Large intestine (tissue), 12 donors: ENCODE measurements at places on chromosomes 13 and 19.

DNA sequence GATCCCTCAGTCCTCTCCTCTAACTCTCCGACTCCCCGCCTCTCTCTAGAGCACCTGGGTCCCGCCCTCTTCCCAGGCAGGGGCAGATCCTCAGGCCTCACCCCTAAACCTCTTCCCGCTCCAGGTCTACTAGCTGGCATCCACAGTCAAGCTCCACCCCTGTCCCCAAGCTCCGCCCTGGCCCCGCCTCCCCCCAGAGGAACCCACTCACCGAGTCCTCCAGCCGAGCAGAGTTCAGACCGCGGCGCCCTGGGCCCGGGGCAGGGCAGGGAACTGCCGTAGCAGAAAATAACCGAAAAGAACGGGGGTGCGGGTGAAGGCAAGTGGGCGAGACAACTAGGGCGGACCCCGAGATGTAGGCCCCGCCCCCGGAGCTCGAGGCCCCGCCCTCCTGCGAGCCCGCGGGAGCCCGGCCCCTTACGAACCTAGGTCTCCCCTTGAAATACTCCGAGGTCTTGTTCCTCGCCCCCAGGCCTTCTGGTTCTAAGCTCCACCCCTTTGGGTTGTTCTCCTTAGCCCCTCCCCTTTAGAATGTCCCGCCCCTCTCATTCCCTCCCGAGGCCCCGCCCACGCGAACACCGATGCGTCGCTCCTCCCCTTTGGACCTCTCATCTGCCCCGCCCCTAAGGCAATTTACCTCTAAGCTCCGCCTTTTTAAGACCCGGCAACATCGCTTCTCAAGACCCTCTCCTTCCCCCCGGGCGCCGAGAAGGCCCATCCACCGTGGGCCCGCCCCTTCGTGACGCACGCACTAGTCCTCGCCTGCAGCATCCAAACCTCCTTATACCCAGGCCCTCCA lies at the start of gene GGN:
TSS of gene GGN (minus strand) at position 485 of the 799 bp plus-strand sequence. CDS start 773 bp downstream, outside the sequence.
- DNase-seq: peak; percentile 94

DNA sequence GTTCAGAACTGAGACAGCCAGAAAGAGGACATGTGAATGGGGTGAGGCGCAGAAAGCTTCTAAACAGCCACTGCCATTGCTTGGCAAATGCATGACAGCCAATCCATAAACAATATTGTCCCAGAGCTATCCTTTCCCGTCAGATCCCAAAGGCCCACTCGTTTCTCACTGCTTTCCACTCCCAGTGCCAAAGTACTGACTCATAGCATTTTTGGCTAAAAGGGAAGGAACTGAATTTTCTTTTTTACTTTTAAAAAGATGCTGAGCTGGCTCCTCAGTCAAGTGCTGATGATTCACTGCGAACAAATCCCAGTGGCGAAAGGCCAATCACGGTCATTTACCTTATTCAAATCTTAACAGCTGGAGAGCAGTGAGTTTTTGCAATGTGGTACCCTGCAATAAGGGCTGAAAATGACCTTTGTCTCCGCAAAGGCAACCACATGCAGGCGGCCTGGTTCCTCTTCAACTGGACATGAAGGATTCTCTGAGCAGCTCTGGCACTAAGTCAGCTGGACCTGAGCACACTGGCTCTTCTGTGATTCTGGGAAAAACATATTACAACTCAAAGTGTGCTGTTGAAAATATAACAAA lies 151.7 kb downstream of the DCLK1 start:
- peak; percentile 37 for DNase-seq

- no peak for DNase-seq
Measured at GRCh38 chr13:99281811-99282263, 23.7 kb upstream of the GPR18 start.

GRCh38 chr13:113744197-113745000 lies 14.6 kb upstream of the TMEM255B start:
- peak; percentile 46 for DNase-seq

DNA sequence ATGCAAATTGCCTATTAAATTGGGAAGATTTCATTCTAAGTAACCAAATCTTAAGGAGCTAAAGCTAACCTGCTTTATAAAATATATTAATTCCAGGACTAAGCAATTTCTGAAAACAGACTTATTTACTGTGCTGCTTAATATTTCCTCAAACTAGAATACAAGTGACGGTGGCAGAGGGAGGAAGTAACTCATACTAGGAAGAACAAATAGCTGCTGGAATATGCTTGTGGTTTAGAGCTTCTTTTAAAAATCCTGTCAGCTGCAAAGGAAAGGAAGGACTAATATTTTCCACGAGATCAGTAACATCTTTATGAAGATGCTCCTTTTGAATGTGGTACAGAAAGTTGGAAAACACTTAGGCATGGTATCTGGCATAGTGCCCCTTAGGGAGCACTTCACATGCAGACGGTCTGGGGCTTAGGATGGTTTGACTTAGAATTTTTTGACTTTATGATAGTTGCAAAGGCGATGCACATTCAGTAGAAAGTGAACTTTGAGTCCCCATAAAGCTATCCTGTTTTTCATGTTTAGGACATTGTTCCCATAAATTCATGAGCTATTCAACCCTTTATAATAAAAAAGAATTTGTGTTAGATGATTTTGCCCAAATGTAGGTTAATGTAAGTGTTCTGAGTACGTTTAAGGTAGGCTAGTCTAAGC lies 3.4 kb upstream of the HNRNPA1L2 start:
- no peak for DNase-seq

- no peak for DNase-seq
Measured at GRCh38 chr19:39078436-39079200, 5.5 kb upstream of the ACP7 start.

DNA sequence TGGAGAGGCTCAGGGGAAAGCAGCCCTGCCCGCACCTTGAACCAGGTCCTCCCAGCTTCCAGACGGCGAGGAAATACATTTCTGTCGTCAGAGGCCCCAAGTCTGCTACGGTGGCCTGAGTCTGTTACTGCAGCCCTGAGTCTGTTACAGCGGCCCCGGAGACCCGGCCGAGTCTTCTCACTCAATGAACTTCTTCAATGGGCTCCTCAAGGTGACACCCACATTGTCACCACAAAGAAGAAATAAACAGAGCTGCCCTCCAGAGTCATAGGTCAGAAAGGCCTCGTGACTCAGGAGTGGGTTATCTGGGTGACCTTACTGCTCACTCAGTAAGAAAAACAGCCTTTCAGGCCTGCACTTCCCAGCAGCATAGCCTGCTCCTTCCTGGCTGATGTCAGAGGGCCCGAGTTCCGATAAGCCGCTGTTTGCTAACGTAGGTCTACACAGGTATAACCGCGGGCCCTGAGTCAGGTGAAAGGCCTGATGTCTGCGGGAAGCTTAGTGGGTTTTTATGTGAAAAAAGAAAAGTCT lies 66.9 kb upstream of the TM9SF2 start:
- no peak for DNase-seq

GRCh38 chr19:32919365-32919764 lies 49.8 kb upstream of the SLC7A9 start:
- DNase-seq: no peak

DNA sequence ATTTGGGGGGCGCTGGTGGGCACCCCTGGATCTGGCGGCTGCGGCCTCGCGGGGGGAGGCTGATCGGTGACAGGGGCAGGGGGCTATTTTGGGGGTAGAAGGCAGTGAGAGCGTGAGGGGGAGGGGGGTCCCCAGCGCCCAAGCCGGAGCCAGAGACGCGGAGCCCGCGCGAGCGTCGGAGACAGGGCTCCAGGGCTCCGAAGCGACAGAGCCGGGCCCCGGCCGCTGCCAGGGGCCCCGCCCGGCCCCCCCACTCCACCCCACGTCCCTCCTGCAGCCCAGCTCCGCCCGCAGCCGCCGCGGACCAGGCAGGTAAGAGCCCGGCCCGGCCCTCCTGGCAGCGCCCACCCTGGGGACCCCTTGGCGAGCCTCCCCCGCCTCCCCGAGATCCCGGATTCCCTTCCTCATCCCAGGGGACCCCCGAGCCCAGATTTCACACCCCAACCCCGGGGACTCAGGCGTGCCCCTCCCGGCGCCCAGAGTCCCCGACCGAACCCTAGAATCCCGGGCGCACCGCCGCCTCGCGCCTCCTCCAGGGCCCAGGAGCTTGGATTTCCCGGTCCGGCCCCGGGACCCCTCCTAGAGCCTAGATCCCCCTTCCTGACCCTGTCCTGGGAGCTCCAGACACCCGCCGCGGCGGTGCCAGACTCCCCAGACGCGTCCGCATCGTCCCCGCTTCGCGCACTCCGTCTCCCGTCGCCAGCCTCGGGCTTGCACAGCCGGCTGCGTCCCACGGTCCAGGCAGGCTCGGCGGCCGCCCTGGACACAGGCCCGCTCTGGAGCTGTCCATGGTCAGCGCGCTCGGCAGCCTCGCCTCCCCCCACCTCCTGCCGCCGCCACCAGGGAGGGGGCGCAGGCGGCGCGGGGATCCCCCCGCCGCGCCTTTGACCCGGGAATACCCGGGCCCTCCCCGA lies at the start of gene PPFIA3:
TSS of gene PPFIA3 (plus strand) at position 134 of the 914 bp plus-strand sequence. CDS start 8,330 bp downstream, outside the sequence.
- peak; percentile 41 for DNase-seq

- DNase-seq: no peak
Measured at GRCh38 chr13:43529796-43530195, 257.0 kb downstream of the ENOX1 start.

DNA sequence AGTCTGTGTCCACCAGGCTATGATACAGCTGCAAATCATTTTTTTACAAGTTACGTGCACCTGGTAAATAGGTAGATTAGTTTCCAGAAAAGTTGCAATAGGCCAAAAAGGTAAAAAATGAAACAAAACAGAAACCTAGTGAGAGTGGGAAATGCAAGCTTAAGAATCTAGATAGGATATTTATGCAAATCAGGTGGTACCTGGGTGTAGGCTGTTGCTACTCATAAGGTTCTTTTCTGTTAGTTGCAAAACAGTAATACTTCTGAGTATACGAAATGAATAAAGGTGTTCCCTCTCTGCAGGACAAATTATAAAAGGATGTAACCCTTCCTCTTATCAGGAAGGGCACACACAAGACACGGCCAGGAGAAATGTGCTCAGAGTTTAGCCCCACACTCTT lies 97.9 kb downstream of the UGGT2 start:
- DNase-seq: no peak

DNA sequence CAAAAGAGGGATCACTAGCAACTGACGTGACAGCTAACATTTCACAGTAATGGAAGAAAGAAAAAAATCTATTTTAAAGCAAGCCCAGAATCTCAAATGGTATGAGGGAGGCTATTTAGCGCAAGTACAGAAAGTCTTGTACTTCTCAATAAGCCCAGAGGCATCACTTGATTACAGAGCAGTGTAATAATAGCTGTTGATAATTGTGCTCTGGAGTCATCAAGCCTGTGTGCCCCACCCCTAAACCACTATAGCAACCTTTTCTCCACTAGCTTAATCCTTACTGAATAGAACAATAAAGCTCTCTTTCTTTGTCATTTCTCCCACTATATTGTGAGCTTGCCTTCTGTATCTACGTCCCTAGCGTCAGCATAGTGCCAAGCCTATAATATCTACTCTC lies 56.6 kb downstream of the FREM2 start:
- DNase-seq: no peak

DNA sequence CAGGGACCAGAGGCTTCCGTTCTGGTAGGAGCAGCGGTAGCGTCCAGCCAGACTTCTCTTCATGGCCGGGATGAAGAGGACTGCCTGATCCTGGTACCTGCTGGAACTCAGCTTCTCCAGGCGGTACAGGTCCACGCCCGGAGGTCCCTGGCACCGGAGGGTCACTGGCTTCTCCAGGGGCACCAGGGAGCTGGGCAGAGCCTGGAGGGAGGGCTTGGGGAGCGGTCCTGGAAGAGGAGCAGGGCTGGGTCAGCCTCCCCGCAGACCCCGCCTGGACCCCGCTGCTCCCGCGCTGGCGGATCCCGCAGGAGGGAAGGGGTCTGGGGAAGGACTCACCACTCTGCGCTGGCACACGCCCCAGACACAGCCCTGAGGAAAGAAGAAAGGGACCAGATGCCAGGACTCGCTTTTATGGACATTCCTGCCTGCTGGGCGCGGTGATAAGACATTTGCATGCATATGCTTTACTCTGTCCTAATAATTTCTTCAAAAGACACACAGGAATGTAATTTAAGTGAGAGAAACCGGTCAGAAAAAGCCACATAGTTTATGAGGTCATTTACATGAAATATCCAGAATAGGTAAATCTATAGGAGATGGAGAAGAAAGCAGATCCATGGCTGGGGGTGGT lies 5.8 kb downstream of the GP6 start:
- DNase-seq: no peak

GRCh38 chr13:32195713-32196112 lies 119.5 kb downstream of the ZAR1L start:
- no peak for DNase-seq

DNA sequence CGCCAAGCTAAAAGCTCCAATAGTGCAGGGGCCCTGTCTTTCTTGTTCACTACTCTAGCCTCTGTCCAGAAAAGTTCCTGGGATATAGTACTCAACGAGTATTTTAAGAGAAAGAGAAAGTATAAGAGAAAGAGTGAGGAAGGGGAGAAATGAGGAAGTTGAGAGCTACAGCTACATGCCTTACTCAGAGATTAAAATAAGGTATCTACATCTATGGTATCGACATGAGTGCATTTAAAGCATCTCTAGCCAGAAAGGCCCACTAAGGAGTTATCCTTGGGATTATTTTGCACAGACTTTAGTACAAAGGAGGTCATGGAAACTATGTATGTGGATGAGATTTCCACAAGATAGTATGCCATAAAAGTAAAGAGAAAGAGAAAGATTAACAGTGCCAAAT lies 28.5 kb downstream of the MYCBP2 start:
- no peak for DNase-seq

DNA sequence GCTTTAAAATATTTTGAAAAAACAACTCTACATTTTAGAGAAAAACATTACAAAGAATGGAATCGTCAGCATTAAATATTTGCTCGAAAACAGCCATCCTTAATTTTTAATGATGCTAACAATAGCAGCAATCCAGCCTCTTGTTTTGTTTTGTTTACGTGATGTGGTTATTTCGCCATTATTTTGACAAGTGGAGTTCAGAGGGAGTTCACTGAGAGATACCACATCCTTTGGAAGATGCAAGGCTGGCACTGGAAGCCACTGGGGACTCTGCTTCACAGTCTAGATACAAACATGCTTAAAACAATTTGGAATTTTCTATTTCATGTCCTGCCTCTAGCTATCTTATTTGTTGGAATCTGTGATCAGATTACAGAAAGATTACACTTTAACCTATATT lies 556.3 kb downstream of the PCDH17 start:
- DNase-seq: peak; percentile 3

DNA sequence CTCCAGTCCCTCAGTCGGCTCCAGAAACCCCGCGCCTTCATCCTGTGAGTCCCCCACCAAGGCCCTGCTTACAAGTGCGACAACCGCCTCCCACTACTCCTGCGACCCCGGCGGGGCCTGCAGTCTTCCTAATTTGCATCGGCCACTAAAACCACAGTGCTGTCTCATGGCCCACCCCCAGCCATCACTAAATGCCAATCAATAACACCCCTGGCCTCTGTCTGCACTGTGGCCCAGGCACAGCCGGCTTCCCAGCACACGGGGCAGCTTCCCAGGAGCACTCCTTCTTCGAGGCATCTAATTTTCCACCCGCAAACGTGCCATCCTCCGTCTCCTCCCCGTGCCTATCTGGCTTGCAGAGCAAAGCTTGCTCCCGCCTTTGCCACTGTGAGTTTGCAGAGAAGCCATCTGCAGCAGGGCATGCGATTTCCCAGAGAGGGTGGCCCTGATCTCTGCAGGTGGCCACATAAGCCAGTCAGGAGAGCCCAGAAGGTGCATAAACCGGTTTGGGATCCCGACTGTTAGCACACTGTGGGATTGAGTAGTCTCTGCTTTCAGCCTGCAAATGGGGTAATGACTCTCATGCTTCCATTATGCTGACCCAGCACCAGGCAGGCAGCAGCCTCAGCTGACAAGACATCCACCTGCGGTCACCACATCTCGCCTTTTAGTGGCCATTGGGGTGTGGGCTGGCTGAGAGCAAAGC lies 34.0 kb upstream of the USE1 start:
- no peak for DNase-seq
